ENCODE measurements at places on chromosomes 2 and 18. TPM values are rescaled to one million over a fixed set of nuclear protein-coding genes. Genes with fewer than 3 reads are reported as not detected.

The LOXL3 gene
- total RNA-seq = 14.3 TPM

The CKAP2L gene
- 0.81 TPM for total RNA-seq

The LRP2 gene
- 0.27 TPM for total RNA-seq

The BCL11A gene
- 65.4 TPM for total RNA-seq

The IL1RL2 gene
- not detected for total RNA-seq

The NFATC1 gene
- 49.3 TPM for total RNA-seq

The G6PC2 gene
- under 0.01 TPM for total RNA-seq

The LRPPRC gene
- 24.8 TPM for total RNA-seq

- DNase-seq = no peak
Observed at GRCh38 chr2:241087420-241088268, 14.4 kb downstream of the MTERF4 start.

- DNase-seq = peak; percentile 2
Observed at GRCh38 chr2:148048475-148049221, 27.8 kb downstream of the MBD5 start.

DNA sequence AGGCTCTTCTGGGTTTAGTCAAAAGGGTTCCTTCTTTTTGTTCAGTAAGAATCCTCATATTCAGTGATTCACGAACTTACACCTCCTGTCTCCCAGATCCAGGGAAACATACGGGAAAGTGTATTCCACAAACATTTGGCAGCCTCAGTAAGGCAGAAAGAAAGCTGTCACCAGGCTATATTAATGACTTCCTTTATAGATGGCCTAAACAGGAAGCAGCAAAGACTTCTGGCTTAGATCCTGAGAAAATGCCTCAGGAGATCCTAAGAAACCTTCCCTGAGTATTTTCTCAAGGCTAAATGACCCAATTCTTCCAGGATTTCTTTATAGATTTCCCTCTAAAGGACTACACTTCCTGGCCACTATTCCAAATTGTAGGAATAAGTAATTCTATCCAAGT is 1995.5 kb upstream of the CELF4 start:
- no peak for DNase-seq

GRCh38 chr2:73705091-73705490 is 32.1 kb downstream of the TPRKB start:
- DNase-seq = no peak

DNA sequence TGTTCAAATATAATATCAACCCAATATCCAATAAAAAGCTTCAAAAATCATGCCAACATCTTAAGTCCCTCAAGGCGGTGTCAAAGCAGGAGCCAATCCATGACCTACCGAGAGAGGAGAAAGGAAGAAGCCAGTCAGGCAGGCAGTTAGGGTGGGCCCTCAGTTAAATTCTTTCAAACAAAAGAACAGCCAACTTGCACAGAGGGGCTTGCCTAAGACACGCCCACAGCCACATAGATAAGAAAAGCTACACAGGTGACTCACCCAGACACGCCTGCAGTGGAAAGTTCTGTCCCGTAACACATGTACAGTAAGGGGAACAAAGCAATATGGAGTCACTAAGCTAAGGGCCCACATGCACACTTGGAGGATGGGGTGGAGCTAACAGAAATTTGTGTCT is 61.3 kb downstream of the SP110 start:
- no peak for DNase-seq

DNA sequence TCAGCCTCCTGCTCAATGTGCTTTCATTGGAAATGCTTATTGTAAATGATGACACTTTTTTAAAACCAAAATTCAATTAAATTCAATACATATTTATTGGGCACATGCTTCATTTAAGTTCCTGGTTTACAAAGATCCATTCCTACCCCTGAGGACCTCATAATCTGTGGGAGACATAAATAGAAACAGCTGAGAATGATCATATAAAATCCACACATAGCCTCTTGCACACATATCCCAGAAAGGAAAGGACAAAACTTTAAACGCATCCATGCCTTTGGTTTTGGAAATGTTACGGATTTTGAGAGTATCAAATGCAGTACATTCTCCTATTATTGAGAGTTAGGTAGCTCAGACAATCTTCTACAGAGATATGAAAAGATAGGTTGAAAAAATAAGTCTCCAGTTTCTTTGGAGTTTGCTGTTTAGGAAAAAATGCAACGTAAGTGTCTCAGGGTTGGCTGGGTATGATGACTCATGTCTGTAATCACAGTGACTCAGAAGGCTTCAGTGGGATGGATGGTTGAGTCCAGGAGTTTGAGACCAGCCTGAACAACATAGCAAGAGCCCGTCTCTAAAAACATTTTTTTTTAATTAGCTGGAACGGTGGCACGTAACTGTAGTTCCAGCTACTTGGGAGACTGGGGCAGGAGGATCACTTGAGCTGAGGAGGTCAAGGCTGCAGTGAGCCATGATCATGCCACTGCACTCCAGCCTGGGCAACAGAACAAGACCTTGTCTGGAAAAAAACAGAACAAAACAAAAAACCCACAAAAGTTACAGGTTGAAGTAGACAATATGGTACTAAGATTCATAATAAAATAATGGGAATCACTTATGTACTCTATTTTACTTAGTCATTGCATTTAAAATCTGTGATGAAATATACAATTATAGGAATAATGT is 3.9 kb upstream of the PRELID3A start:
- no peak for DNase-seq

DNA sequence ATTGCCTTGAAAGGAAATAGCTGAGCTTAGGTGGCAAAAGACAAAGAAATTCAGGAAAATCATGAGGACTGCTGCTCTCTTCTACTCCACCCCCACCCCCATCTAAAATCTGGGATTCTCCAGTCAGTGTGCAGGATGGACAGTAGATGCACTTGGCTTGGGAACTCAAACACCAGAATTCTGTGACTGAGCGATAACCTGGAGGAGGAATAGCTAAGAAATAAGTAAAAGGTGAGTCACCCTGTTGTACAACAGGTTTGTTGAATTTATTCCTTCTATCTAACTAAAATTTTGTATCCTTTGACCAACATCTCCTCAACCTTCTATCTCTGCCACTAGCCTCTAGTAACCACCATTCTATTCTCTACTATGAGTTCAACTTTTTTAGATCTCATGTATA is 1029.9 kb upstream of the ACVR2A start:
- no peak for DNase-seq

GRCh38 chr2:120626566-120626965 is 109.1 kb upstream of the GLI2 start:
- DNase-seq = no peak

DNA sequence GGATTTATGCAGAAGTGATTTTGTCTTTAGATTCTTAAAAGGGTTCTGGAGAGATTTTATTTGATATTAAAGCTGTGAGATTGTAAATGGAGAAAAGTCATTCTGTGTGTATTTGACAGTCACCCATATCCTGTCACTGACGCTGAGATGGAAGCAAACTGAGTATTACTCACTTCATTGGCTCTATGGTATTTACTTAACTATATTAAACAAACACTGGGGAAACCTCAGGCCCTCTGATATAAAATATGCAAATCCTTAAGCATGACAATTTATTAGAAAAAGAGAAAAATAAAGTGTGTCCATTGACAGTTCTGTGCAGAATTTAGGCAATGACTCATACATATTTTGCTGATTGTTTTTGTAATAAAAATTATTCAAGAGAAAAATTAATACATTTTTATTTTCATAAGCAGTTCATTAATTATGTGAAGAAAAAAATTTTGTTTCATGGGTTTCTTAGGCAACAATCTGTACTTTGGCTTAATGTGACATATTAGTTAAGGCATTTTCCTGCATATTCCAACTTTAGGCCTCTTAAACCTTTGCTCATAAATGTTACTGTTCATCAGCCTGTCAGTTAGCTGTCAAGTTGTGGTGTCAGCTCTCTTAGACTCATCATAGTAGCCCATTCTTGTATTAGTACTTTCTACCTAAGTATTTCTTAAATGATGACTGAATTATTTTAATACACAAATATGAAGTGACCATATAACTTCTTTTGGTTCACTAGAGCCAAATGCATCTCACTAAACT is 99.9 kb downstream of the PARD3B start:
- no peak for DNase-seq

- DNase-seq = no peak
Observed at GRCh38 chr18:54888933-54889332, 60.7 kb downstream of the RAB27B start.

DNA sequence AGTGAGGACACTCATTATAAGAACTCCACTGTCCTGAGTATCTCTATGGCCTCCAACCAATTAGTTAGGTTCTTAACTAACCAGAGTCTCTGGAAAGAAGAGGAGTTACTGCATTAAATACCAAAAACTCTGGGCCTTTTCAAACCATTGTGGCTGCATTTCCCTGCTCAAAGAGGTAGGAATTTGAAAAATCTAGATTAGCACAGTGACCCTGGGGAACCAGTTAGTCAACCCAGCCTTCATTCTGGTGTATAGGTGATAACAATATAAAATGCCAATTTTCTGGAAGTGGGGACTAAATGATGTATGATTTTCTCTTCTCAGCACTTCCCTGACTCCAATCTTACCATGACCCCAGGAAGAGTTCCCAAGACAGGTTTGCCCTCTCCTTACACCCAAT is 287.8 kb upstream of the SETBP1 start:
- DNase-seq = no peak

DNA sequence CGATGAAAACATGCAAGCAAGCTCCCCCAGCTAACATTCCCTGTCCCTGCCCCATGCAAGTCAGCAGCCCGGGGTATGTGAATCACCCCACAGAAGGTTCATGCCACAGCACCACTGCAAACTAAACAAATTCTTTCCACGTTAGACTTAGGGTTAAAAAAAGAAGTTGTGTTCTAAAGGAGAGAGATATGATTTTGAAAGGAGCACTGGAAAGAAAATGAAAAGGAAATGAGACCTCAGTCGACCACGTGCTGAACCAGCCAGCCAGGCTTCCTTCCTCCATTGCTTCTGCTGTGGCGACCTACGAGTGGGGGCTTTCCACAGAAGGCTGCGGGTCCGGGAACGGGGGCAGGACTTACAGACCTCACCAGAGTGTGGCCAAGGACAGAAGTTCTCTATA is 52.0 kb downstream of the ARL4C start:
- DNase-seq = peak; percentile 88

DNA sequence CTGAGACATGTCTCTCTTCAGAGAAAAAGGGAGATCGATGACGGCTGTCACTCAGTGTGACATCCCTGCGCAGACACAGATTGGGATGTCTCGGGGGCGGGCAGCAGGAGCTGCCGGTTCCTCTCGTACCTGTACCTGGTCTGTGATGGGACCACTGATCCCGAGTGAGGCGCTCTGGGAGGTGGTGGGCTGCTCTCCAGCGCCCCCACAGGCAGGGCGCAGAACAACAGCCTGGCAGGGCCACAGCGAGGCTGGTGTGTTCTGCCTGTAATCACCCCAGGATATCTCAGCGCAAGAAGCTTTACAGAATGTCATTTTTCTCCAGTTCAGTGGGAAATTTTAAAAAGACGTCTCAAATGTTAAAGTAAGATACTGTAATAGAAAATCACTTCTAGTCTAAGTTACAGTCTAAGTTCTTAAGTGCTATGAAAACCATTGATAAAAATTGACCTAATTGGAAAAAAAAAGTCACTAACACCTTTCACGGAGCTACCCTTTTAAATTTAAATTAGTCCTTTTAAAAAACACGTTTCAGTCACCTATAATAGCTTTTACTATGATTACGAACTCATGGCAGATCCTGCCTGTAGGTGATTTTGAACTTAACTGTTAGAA is 189.8 kb downstream of the SNTG2 start:
- DNase-seq = peak; percentile 26

- DNase-seq = no peak
Observed at GRCh38 chr2:190328573-190329147, 9.0 kb upstream of the HIBCH start.

- DNase-seq = no peak
Observed at GRCh38 chr18:48534364-48534763, 4.5 kb upstream of the CTIF start.

DNA sequence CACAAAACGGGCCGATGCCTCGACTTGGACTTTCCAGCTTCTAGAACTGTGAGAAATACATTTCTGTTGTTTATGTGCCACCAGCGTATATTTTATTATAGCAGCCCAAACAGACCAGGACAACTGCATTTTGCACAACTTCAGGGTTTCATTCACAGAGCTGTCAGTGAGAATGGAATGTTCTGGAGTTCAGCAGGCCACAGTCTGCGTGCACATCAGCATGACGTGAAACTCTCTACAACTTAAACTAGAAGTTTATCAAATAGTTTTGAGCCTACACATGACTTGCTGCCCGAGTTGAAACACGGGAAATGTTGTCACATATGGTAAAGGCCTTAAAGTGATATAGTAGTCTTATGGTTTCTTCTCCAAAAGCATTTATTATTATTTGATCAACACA is 3.9 kb upstream of the TRIB2 start:
- DNase-seq = no peak

GRCh38 chr2:187547353-187547979 is 6.8 kb downstream of the TFPI start:
- DNase-seq = peak; percentile 77

DNA sequence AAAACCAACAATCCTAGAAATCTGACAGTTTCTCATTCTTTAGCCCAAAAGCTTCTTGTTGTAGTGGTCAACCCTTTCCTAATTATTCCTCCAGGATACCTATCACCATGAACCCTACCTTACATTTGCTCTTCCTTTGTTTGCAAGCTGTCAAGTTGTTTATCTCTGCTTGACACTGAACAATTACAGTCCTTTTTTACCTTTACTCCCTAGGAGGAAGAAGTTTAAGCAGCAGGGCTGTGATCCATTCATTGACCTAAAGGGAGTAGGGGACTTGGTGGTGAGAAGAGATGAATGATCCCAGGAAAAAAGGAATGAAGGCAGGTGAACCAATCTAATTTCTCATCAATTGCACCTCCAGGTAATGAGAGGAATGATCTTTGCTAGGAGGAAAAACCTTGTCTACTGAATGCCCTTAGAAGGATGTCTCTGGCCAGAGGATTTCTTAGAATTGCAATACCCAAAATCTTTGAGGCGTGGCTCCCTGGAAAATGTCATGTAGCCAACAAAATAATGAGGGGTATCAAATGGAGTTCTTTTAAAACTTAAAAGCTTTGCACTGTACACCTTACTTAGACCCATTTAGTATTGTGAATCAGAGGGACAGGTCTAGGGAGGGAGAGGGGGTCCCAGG is 47.7 kb downstream of the MREG start:
- no peak for DNase-seq

- no peak for DNase-seq
Observed at GRCh38 chr18:25016666-25017065, 335.3 kb downstream of the ZNF521 start.

DNA sequence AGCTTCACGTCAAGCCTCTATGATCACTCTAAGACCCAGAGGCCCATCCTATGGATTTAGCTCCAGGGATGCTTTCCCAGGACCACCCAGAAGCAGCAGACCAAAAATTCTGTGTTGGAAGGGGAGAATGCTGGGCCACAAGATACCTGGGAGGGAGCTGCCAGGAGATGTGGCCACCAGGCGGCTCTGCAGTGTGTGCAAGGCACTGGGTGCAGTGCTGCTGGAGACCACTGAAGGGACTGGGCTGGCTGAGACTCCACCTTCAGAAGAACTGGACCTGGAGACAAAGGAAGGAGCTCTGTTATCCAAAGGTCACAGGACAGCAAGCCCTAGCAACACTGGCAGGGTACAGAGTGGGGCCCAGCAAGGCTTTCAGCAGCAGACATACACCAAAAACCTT is 34.0 kb downstream of the KANSL3 start:
- DNase-seq = no peak

- no peak for DNase-seq
Observed at GRCh38 chr2:174617120-174617519, 19.5 kb upstream of the WIPF1 start.

GRCh38 chr2:72191441-72191840 is 43.8 kb upstream of the CYP26B1 start:
- DNase-seq = no peak

GRCh38 chr2:164369366-164369765 is 251.9 kb downstream of the GRB14 start:
- DNase-seq = no peak

GRCh38 chr2:101036562-101036961 is 34.5 kb downstream of the RPL31 start:
- no peak for DNase-seq

All from hematopoietic multipotent progenitor cell (in vitro differentiated cells).